ELF-1 (cell line): ENCODE measurements at places on chromosomes 6 and 20.

GRCh38 chr20:39107741-39108140 is 145.6 kb downstream of the DHX35 start:
- DNase-seq = no peak

DNA sequence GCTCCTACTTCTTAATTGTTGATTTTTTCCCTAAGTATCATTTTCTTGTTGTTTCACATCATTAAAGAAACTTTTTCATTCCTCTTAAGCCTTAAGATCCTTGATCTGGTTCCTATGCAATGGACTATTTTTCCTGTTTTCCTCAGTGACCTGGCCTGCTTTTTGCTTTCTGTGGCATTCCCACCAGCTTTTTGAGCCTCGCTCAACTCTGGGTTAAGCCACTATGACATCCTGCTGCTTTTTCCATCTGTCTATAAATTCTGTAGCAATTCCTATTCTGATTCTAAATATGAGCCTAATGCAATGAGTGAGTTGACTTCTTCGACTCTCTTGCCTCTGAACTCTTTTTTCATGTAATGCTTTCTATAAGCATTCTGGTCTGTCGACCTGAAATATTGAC is 160.3 kb downstream of the GRM1 start:
- DNase-seq = no peak

DNA sequence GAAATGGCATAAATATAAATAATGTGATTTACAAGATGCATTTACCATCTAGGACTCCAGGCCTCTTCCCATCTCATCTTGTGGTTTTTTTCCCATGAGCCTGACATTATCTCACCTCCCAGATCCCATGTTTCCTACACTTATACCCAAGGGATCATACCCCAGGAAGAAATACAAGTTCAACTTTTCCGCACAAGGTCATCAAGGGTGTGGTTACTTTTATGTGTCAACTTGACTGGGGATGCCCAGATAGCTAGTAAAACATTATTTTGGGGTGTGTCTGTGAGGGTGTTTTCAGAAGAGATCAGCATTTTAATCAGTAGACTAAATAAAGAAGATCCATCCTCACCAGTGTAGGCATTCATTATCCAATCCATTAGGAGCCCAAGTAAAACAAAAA is 176.3 kb upstream of the TNFAIP3 start:
- DNase-seq = no peak

GRCh38 chr6:160792708-160793107 is 90.7 kb downstream of the PLG start:
- peak; percentile 14 for DNase-seq
